ENCODE measurements at places on chromosomes 11 and 22.

GRCh38 chr11:10930972-10931760, 73.3 kb upstream of the ZBED5 start:
- DNase-seq, result peak; percentile 31

DNA sequence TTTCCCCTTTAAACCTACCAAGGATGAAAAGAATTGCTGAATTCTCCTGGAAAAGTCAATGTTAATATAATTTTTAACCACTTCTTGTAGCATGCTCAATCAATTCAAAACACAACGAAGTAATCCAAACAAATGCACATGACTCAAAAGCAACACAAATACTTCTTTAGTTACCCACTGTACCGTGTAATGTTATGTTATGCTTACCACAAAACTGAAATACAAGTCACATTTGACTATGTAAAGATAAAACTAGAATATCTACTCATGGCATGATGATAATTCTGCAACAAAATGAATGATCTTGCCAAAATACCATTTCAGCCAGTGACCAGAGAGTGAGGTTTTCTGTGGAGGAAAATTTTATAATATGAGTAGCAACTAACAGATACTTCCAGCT, 587.0 kb downstream of the DLG2 start:
- no peak for DNase-seq

DNA sequence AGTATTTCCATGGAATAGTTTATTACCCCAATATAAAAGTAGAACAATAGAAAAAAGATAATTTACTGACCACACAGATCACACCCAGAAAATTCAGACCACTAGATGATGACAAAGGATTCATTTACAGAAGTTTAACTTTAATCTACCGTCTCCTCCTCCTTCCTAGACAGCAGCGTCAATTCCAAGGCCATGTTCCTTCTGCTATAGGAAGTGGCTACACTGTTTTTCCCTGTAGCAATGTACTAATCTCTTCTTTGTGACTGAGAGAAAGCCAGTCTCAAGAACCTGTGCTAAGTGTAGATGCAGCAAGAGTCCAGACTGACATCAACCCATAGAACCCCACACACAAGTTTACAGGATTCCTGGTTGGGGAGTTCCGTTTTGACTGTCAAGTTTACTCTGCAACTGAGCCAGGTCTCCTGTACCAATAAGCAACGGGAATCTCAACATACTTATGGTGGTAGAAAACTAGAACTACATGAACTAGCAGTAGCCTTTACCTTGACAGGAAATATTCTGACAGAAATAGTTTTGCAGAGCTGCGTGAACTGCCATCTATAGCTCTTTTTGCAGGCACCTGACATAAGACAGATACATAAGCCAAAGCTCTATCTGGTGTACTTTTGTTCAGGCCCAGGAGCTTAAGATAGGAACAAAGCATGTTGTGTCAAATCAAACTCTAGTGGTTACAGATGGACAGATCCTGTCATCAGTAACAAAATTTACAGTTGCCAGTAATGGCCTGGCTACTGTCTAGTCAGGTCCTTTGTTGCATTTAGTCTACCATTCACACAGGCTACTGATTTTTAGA, 42.9 kb downstream of the MRTFA start:
- no peak for DNase-seq

DNA sequence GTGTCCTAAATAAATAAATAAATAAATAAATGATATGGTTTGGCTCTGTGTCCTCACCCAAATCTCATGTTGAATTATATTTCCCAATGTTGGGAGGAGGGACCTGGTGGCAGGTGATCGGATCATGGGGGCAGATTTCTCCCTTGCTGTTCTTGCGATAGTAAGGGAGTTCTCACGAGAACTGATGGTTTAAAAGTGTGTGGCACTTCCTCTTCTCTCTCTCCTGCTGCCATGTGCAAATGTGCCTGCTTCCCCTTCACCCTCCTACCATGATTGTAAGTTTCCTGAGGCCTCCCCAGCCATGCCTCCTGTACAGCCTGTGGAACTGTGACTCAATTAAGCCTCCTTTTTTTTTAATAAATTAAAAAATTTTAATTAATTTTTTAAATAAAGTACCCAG, 138.2 kb downstream of the FBXO7 start:
- DNase-seq, result no peak

DNA sequence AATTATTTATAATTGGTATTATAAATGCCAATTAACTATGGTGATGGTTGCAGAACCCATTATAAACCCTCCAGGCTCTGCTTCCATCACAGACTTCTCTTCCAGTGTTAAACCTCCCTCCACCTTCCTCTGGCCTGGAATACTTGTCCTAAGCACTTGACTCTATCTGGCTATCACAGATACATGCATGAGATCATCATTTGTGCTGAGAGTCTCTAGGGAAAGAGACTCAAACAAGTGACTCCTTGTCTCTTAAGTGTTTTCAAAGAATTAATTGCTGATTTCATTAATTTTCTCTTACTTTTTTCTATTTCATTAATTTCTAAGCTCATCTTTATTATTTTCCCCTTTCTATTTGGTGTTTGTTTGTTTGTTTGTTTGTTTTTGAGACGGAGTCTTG, 29.1 kb downstream of the RTL6 start:
- no peak for DNase-seq

GRCh38 chr11:80613655-80614054, 1172.8 kb upstream of the TENM4 start:
- no peak for DNase-seq
